ENCODE measurements at places on chromosomes 6 and 20.

- DNase-seq = no peak
These were observed 303.0 kb downstream of the PAX1 start for GRCh38 chr20:22008456-22008855.

GRCh38 chr20:30412972-30413371 is 844.5 kb upstream of the DEFB115 start:
- DNase-seq = no peak

DNA sequence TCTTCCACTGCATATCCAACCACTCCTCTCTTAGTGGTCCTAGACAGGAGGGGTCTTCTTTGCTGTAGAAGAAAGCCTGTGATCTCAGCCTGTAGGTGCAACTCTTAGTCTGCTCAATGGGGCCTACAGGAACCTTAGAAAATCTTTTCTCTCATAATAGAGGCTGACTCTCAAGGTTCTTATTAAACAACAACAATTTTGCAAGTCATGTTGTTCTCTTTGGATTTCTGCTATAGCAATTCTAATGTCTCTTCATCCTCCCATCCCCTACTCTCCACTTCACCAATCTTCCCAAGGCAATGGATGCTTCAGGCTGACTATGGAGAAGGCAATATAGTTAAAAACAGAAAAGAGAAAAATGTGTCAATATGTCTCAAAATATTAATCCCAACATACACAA is 40.8 kb upstream of the SPTLC3 start:
- no peak for DNase-seq

DNA sequence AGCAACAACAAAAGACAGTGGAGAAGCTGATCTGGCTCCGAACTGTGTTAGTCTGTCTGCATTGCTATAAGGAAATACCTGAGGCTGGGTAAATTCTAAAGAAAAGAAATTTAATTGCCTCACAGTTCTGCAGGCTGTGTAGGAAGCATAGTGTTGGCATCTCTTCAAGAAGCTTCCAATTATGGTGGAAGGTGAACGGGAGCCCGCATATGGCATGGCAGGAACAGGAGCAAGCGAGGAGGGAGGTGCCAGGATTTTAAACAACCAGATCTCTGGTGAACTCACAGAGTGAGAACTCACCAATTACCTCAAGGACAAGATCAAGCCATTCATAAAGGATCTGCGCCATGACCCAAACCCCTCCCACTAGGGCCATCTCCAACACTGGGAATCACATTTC is 293.5 kb downstream of the SMOC2 start:
- peak; percentile 94 for DNase-seq

DNA sequence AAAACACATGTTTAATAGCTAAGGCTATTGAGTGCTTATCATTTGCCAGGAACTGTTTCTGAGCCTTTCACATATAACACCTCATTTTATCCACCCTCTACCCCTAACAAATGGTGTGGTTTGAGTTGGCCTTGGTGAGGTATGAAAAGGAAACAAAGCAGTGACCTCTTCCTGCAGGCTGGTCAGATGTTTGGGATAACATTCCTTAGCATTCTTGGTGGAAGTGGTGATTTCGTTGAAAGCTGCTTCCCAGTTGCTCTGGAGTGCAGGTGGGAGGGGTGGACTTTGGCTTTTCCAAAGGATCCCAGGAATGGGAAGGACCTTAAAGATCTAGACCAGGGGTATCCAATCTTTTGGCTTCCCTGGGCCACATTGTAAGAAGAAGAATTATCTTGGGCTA is 41.3 kb downstream of the CARMIL1 start:
- DNase-seq = no peak

DNA sequence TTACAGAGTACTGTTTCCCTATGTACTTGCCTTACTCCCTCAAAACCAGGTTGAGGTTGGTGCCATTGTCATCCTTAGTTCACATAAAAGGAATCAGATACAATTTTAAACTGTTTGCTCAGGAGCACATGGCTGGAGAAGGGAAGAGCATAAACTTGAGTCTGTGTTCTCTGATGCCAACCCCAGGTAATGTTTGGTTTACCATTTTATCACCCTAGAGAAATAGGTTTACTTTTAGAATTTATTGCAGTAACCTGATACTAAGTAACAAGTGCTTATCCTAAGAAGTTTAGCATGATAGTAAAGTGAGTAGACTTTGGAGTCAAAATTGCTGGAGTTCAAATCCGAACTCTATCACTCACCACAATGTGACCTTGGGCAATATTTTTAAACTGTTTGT is 86.3 kb downstream of the RFPL4B start:
- DNase-seq = no peak

DNA sequence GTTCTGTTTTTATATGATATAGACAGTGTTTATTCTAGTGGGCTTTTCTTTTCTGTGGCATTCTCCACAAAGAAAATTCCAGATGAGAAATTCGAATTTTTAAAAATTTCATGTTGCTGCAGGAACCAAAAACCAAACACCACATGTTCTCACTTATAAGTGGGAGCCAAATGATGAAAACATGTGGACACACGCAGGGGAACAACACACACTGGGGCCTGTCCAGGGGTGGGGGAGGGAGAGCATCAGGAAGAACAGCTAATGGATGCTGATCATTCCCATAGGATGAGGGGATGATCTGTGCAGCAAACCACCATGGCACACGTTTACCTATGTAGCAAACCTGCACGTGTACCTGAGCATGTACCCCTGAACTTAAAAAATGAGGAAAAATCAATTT is 499.0 kb upstream of the SLC35B3 start:
- DNase-seq = no peak

- DNase-seq = no peak
These were observed 18.8 kb downstream of the ZKSCAN3 start for GRCh38 chr6:28368522-28368921.

- no peak for DNase-seq
These were observed 527.5 kb downstream of the PRKN start for GRCh38 chr6:162200041-162200440.

GRCh38 chr6:160319246-160319645 is 28.9 kb upstream of the SLC22A3 start:
- DNase-seq = no peak

- DNase-seq = no peak
These were observed 63.8 kb upstream of the CLDN20 start for GRCh38 chr6:155200012-155200411.

GRCh38 chr20:1894471-1894950 is 696 bp upstream of the SIRPA start:
- peak; percentile 1 for DNase-seq

GRCh38 chr6:96775727-96776400 is 61.4 kb downstream of the GPR63 start:
- DNase-seq = no peak

DNA sequence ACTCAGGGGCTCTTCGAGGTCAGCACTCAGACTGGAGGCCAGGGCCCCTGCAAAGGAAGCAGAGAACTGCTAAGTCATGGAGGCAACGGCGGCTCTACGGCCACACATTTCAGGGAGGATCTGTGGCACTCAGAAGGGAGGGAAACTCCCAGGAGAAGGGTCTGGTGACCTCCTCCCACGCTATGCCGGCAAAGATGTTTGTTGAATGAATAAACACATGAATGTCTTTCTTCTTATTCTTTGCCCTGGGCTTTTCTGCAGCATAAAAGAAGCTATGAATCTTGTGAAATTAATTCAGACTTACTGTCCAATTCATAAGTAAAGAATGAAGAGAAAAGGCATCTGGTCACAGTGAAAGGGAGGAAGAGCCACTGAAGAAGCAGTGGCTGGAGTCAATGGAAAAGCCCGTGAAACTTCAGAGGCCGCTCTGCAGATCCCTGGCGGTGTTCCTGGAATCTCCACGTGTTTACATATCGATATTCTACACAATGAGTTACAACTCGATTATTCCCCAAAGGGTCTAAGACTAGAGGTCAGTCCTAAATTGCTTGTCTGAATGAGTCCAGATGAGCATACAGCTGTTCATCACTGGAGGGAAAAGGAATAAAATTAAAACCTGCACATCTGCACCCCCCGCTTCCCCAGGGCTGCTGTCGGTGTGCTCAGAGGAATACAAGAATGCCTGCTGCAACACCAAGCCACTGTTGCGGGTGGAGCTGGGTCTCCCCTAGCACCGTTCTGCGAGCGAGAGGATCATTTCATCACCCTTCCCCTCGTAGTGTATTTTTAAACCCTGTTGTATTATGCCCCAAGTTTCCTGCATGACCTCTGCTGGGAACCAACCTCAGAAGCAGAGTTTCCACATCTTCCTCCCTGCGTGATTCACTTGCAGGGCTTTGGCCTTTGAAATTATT is 25.6 kb downstream of the INSM1 start:
- no peak for DNase-seq

GRCh38 chr6:161273274-161273751 is 548 bp downstream of the AGPAT4 start:
- DNase-seq = no peak

GRCh38 chr6:6843057-6843627 is 254.6 kb downstream of the LY86 start:
- DNase-seq = no peak

DNA sequence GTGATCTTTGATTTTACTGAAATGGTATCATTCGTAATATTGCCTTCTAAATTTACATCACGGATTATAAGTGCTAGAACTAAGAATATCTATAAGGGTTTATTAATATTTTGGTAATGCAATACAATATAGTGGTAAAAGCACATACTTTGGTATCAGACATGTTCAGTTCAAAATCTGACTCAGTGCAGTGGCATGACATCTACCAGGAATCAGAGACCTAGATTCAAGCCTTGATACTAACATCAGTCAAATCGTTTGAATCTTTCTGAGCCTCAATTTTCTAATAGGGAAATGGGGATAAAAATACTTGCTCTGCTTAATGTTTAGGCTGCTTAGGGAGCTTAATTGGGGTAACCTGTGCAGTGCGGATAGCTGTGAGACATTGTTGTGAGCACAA is 488.0 kb downstream of the BCKDHB start:
- no peak for DNase-seq

GRCh38 chr6:154737424-154737823 is 4.2 kb downstream of the SCAF8 start:
- no peak for DNase-seq

- DNase-seq = no peak
These were observed 109.6 kb downstream of the ASXL1 start for GRCh38 chr20:32467506-32468312.

DNA sequence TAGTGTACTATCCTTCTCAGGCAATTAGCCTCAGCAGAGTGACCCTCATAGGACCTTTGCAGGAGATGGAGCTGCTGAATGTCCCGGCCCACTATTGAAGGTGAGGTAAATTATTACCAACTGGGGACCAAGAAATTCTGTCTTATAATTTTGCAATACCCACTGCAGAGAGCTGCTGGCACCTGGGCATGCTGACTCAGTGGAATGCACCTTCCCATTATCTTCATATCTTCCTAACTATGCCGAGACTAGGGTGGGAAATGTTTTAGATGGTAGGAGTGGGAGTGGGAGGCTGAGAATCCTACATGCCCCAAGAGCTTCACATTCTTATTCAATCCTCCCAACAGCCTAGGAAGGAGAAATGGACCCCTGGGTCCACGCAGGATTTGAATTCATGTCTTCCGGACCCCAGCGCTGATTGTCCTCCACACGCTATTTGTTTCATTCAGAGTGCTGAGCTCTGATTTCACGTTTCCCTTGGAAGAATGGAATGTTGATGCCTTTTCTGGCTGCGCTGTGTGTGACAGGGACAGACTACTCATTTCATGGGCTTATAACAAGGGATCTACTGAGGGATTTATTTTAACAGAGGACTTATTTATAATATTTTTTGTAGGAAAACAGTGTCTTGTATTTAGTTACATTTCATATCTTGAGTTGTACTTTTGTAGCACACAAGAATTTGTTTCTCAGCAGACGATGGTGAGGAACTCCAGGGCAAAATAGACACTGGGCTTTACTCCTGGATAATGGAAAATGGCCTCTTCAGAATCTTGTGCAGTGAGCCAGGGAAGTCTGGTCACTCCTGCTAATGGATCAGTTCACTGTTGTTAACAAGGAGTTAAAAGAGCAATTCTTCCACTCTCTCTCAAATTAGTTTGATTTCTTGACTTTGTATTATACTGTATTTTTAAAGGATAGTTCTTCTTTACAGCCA is 66.4 kb downstream of the FYN start:
- DNase-seq = no peak

DNA sequence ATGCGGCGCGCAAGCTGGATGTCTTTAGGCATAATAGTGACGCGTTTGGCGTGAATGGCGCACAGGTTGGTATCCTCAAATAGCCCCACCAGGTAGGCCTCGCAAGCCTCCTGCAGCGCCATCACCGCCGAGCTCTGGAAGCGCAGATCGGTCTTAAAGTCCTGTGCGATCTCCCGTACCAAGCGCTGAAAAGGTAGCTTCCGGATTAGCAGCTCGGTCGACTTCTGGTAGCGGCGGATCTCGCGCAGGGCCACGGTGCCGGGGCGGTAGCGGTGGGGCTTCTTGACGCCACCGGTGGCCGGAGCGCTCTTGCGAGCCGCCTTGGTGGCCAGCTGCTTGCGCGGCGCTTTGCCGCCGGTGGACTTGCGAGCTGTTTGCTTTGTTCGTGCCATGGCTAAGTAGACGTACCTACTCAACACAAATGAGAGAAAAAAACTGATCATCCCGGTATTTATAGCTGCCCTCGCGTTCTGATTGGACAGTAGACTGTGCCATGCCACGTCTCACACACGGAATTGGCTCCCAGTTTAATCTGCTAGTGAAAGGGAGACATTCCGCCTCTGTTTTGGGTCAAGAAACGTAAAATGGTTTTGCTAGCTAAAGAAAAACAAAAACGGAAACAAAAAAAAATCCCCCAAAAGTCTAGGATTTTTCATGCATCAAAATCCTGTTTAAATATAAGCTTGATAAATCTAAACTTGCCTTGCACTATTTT is 40.1 kb downstream of the OR2B2 start:
- DNase-seq = peak; percentile 87

- no peak for DNase-seq
These were observed 310.0 kb upstream of the PRND start for GRCh38 chr20:4411744-4412143.

DNA sequence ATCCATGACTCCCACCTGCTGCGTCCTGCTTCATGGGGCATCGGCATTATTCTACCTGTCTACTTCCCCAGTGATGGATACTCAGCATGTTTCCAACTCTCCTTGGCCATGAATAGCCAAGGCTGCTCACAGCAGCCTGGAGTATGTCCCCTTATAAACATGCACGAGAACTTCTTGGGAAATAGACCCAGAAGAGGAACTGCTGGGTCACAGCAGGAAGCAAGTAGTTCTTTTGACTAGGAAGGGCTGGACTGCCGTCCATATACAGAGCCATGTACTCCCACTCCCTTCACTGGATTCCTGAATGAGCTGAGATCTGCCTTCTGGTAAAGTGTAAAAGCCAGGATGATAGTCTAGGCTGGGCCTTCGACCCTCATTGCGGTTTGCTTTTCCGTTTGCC is 106.3 kb upstream of the KCNK16 start:
- no peak for DNase-seq

- peak; percentile 33 for DNase-seq
These were observed 24.0 kb upstream of the SCML4 start for GRCh38 chr6:107847844-107848802.

DNA sequence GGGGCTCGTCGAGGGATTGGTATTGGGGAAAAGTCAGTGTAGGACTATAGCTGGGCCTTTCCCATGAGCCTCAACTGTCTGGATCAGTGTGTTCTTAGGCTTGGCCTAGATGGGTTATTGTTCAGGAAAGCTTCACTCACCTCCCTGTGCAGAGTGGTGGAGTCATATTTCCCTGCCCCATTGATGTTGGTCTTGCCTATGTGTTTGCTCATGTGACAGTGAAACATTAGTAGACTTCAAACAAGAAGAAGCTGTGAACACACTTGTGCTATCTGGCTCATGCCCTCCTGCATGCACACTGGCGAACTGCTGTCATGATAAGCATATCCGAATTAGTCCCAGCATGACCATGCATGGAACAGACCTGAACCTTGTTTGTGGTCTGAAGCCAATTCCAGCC is 171.1 kb downstream of the DHX35 start:
- peak; percentile 62 for DNase-seq

- no peak for DNase-seq
These were observed 28.1 kb upstream of the SLC22A23 start for GRCh38 chr6:3484946-3485345.
